ENCODE measurements at places on chromosomes 1 and 21.

GRCh38 chr21:15414057-15414456 lies 315.7 kb upstream of the USP25 start:
- DNase-seq = peak; percentile 95

DNA sequence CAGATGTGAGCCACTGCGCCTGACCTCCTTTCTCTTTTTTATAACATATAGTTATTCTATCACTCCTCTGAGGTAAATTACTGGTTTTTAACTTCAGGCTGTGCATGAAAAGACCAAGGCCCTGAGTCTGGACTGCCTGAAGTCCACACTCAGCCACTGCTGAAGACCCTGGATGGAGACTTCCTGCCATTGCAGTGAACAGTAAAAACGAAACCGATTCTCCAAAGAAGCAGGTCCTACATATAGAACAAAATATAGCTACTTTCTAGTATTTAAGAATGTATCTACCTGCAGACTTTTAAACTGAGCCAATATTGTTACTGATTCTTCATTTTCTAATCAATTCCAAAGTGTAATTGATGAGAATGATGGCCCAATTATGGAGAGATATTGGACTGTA lies 232.8 kb downstream of the CHRM3 start:
- no peak for DNase-seq

GRCh38 chr1:206020393-206021007 lies 3.2 kb downstream of the CTSE start:
- DNase-seq = no peak

- DNase-seq = no peak
Observed at GRCh38 chr1:31640964-31641363, 3.7 kb downstream of the PEF1 start.

GRCh38 chr1:193070942-193071341 lies 11.5 kb downstream of the RO60 start:
- DNase-seq = no peak

GRCh38 chr1:19038732-19039131 lies 82.3 kb upstream of the IFFO2 start:
- DNase-seq = no peak

- no peak for DNase-seq
Observed at GRCh38 chr1:53733447-53733931, 5.5 kb downstream of the GLIS1 start.

GRCh38 chr1:167474191-167474641 lies 44.1 kb downstream of the CD247 start:
- DNase-seq = no peak

- DNase-seq = no peak
Observed at GRCh38 chr1:24107462-24108138, 4.3 kb downstream of the MYOM3 start.

- DNase-seq = no peak
Observed at GRCh38 chr1:199909137-199909536, 118.4 kb upstream of the NR5A2 start.

DNA sequence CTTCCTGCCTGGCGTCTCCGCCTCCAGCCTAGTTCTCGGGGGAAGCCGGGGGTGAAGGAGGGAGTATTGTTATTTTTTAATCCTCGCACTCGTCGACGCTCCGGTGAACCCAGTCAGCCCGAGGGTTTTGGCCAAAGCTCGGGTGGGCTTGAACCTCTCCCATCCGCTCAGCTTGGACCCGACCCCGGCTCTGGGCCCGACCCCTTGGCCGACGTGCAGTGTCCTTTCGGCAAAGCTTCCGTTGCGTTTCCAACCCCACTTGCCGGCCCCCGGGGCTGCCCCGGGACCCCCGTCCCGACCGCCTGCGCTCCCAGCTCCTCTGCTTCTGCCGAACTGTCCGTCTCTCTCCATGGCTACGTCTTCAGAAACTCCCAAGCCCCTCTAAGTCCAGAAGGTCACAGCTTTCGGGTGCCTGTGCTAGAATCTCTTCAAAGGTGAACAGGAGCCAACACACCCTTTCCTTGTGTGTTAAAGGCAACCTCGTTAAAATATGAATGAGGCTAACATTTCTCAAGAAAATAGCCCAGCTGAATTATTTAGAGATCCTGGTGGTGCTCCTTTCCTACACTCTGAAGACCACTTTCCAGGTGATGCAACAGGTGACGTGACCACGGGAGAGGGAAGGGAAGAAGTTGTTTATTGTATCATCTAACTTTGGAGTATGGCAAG lies 647 bp downstream of the DESI2 start:
- peak; percentile 28 for DNase-seq

GRCh38 chr1:30713311-30713710 lies 10.1 kb downstream of the MATN1 start:
- no peak for DNase-seq

DNA sequence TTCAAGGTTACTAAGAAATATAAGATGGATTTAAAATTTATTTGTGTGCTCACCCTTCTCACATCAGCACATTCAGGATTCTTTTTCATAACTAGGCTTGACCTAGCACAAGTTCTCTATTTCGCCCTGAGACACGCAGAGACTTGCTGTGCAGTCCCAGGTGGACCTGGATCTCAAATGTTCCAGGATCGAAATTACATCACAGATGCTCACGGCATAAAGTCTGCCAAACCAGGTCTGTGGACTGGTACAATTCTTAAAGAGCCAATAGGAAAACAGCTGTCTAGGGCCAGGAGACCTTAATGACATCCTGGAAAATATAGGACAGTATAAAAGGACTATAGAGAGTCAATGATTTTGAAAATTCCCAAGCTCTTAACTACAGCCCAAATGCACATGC lies 2.2 kb downstream of the PGBD5 start:
- DNase-seq = no peak

DNA sequence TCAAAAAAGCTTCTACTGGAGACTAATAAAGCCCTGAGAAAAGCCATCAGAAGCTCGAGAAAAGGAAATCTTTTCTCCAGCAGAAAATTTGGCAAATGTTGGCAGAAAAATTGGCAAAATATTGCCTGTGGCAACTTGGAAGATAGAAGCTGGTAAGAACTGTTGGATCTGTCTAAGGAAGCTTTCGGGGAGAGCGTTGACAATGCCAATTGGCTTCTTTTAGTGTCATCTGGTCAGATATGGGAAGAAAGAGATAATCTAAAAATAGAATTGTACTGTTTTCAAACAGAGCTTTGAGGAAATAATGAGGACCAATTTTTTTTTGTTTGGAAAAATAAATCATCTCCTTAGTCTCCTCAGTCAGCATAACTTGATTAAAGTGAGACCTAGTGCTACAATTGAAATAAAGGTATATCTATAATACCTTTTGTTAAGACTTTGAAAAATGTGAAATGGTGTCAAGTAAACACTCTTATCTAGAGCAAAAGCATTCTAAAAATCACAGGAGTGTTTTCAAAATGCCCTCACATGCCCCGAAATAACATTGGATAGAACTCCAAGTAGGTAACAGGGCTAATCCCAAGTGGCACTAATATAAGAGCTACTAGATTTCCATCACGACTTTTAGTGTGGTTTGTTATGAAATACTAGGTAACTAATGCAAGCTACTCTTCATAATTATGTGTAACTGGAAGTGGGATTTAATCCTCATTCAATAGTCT lies 882.2 kb upstream of the B3GALT2 start:
- no peak for DNase-seq

GRCh38 chr1:230694464-230694863 lies 19.5 kb downstream of the AGT start:
- DNase-seq = no peak

DNA sequence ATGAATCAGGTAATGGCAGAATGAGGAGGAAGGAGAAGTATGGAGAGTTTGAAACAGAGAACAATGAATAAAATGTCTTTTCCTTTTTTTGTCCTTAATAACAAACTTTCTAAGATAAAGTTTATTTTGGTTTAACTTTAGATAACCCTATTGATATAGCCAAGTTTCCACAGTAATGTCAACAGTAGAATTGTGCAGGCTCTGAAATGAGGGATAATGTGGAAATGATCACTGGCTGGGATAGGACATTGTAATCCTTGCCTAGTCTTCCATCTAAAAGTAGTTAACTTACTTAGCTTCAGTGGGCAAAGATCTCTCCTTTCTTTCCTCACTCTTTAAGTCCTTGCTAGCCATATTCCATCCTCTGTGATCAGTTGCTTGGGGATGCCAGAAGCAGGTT lies 52.8 kb downstream of the NTMT2 start:
- DNase-seq = no peak

DNA sequence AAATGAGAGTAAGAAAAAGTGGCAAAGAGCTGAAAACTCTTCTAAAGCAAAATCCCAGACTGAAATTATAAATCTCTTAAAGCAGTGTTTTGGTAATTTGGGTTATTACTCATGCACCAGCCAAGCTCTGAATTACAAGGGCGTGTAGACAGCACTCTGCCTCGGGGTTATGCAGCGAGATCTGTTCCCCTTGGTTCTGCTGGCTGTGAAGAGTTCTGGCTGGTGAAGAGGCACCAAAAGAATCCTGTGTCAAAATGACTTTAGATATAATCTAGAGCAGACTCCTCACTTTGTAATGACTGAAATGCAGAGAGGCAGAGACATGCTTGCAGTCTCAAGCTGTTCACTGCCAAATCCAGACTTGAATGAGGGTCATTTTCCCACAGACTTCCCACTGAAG lies 461.8 kb upstream of the CXADR start:
- no peak for DNase-seq

GRCh38 chr1:20080441-20081352 lies 10.7 kb downstream of the PLA2G5 start:
- peak; percentile 8 for DNase-seq

Data from inflammatory macrophage treated with lipopolysaccharide for 4 hours (primary cell).